AG04449 (cell line): ENCODE measurements at places on chromosomes 13 and 19.

- no peak for DNase-seq
These were observed 86.1 kb downstream of the FLT1 start for GRCh38 chr13:28408863-28409262.

DNA sequence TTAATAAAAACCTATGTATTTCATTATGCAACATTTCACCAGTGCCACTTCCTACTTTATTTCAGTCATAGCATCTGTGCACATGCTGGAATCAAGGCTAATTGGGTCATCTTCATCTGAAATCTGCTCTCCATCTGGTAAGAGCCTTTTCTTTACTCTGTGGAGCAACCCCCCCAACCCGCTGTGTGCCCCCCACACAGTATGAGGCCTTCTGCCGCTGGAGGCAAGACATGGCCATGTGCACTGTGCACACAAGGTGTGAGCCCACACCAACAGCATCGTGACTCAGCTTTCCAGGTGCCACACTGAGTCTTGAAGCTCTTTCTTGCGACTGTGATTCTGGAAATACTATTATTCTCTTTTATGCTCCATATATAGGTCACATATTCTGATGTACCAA lies 471.0 kb downstream of the TBC1D4 start:
- DNase-seq = no peak

- DNase-seq = no peak
These were observed 78.6 kb downstream of the DGKH start for GRCh38 chr13:42127047-42127446.

GRCh38 chr13:41458761-41459431 lies 1.5 kb downstream of the RGCC start:
- no peak for DNase-seq

GRCh38 chr13:98939660-98940191 lies 38.1 kb downstream of the DOCK9 start:
- no peak for DNase-seq
